ENCODE measurements at places on chromosomes 3 and 15.

DNA sequence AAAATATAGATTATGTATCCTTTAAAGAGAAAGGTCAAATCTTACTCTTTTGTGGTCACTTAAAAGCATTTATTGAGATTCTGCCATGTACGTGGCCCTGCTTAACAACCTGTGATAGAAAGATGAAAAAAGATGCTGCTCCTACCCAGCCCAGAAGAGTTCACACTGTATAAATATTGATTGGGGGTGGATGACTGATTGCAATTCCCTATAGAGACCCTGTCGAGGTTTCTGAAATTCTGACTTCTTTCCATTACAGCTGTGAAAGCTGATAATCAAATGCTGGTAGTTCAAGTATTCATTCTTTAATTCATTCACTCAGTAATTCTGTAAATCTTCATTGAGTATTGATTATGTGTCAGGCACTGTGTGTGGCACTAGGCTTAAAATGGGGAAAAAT is 114.1 kb upstream of the CHL1 start:
- DNase-seq, result no peak

DNA sequence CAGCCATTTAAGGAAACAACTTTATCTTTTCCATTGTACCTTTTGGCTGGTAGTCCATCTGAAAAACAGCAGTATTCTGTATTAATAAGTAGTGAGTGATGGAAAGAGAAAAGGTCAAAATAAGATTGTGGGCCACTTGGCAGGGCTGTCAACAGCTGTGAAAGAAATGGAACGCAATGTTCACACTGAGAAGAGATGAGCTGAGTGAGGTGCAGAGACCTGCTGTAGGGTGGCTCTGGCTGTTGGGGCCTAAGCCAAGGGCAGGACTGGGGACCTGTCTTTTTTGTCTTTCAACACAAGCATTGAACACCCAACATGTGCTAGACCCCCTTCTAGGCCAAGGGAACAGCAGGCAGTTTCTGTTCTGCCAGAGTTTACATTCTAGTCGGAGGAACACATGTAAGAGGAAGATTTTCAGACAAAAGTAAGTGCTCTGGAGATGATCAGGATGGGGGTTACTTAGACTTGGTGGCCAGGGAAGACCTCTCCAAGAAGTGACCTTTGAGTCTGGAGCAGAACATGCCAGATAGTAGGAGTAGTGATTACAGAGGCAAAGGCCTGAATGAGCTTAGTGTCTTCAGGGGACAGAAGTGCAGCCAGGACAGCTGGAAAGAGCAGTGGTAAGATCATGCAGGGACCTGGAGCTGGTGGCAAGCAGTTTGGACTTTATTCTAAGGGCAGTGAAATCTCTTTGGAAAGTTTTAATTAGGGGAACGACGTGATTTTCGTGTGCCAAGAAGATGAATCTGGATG is 29.6 kb downstream of the TSEN2 start:
- no peak for DNase-seq

DNA sequence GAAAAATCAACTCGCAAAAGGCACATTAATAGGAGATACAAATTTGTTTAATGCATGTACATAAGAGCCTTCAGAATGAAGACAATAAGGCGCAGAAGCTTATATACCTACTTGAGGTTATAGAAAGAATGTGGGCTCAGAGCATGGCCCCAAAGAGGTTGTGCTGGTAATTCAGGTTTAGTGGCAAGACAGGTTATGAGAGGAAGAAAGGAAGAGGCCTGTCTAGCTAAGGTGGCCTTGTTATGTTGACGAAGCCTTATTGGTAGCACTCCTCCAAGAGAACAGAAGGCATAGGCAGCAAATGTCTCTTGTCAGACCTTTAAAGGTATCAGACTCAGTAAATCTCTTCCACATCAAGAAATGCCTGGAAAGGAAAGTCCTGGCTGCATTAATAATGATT is 290.8 kb downstream of the MCTP2 start:
- no peak for DNase-seq

DNA sequence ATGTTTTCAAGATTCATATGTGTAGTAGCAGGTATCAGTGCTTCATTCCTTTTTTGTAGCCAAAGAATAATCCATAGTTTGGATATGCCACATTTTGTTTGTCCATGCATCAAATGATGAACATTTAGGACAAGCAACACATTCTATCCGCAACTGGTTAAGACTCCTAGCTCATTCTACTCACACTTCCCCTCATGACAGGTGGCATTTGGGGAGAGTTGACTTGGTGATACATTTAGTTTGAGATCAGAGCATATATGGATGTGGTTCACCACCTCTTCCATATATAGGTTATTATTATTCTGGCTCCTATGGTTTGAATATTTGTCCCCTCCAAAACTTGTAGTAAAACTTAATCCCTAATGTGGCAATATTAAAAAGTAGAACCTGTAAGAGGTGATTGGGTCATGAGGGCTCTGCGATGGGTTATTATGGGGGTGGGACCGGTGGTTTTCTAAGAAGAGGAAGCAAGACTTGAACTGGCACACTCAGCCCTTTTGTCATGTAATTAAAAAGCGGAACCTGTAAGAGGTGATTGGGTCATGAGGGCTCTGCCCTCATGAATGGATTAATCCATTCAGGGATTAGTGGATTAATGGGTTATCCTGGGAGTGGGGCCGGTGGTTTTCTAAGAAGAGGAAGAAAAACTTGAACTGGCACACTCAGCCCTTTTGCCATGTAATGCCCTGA is 75.3 kb upstream of the HRH1 start:
- no peak for DNase-seq

GRCh38 chr15:65939901-65940617 is 70.8 kb downstream of the RAB11A start:
- DNase-seq, result no peak

- DNase-seq, result no peak
Observed at GRCh38 chr3:147361454-147362420, 44.6 kb downstream of the ZIC4 start.

DNA sequence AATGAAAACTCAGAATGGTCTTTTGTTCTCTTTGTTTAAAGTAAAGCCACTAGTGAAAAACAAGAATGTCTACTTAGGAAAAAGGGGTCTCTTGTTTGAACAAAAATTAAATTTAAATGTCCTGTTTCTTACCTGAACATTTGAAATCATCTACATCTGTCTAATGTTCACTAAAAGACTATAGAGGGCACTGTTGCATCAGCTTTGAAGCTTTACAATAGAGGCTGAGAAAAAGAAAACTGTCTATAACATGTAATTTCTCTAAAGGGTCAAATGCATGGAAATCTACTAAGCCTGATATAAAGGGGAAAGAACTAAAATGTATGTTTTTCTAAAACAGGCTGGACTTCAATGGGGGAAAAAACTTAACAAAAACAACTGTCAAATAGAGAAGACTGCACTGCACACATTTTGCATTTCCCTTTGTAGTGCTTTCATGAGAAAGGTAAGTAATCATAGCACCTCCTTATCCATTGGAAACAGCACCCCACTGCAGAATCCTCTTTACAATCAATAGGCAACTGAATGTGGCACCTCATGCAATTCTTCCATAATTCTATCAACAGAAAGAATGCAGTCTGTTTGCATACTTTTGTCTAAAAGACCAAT is 26.3 kb downstream of the DPH6 start:
- peak; percentile 61 for DNase-seq

GRCh38 chr3:99145031-99145430 is 243.5 kb upstream of the DCBLD2 start:
- DNase-seq, result no peak

DNA sequence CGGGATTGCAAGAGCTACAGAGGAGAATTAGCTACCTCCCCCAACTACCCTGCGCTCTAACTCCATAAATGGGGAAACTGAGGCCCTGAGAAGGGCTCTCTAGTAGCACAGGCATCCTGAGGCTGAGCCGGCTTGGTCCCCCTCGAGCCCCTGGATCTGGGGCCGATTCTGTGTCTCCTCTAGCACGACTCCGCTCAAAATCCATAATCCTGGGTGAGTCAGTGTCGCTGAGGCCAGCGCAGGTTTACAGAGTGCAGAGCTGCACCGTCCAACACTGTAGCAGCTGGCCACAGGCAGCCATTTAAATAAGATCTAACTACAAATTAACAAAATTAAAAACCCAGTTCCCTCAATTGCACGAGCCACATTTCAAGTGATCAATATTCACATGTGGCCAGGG is 10.8 kb downstream of the GATA2 start:
- DNase-seq, result no peak

DNA sequence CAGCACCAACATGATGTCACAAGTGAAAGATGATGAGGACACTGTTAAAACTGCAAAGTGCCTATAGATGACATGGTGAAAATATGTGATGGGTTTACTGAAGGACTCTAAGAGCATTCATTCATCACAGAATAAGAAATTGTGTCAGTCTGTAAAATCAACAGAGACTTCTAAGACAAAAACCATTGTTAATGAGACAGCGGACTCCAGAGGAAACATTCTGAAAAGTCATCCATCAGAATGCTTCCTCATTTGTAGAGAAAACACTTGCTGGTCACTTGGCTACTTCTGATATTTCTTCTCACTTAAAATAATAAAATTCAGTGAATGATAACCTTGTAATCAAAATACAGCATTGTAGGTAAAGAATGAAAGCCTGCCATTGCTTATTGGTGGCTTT is 7.3 kb downstream of the PLSCR4 start:
- DNase-seq, result no peak

GRCh38 chr15:55902981-55903380 is 90.4 kb downstream of the NEDD4 start:
- no peak for DNase-seq

DNA sequence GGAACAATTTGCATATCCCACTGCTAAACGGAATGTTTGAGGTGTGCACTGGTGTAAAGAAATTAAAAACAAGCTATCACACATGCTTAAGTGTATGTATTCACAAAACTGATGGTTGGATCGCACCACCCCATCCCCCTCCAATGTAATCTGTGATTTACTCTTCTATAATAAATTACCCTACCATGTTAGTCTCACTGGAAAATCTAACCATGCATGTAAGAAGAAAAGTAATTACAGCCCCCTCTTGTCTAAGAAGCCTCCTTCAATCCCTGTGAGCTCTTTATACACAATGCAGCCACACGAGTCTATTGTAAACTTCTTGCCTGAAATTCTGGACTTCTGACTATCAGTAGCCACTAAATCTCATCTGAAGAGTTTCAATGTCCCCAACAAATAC is 173.6 kb downstream of the ZBTB20 start:
- no peak for DNase-seq

- no peak for DNase-seq
Observed at GRCh38 chr3:16401273-16401672, 112.2 kb downstream of the RFTN1 start.

DNA sequence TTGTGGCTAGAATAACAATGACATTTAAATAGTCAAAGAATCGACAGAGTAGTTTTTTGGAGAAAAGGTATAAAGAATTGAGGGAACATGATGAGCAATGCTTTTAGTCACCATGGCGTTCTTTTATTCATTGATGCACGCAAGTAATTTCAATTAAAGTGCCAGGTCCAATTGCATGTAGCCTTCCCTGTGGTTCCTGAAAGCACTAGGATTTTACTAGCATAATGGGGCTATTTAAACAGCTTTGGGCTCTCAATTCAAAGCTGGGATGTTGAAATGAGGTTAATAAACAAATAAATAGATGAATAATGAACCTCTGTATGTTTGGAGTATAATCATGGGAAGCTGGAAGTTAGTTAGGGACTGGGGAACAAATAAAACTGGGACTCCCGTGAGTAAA is 121.2 kb upstream of the GAP43 start:
- no peak for DNase-seq

- DNase-seq, result no peak
Observed at GRCh38 chr3:114714957-114715460, 421.2 kb downstream of the TIGIT start.

DNA sequence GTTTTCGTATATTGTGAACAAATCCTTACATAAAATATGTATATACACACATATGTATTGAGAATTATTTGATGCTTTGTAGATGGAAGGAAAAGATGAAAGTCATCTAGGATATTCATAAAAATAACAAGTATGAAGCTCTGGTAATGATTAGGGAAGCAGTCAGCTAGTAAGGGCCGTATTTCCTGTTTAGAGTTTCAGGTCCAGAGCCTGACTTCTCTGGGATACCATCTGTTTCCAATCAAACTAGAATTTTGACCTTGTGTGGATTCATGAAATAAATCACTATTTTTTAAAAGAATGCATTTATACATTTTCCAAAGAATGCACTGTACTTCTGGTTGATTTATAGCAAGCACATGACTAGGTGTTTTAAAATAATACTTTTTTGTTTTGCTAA is 156.1 kb upstream of the CGNL1 start:
- no peak for DNase-seq

GRCh38 chr3:161014843-161015749 is 90.1 kb downstream of the B3GALNT1 start:
- DNase-seq, result no peak

- no peak for DNase-seq
Observed at GRCh38 chr3:18344306-18345014, 80.7 kb downstream of the SATB1 start.

GRCh38 chr3:148079370-148079769 is 618.3 kb upstream of the AGTR1 start:
- DNase-seq, result no peak

GRCh38 chr3:10996345-10997013 is 3.9 kb downstream of the SLC6A1 start:
- no peak for DNase-seq

DNA sequence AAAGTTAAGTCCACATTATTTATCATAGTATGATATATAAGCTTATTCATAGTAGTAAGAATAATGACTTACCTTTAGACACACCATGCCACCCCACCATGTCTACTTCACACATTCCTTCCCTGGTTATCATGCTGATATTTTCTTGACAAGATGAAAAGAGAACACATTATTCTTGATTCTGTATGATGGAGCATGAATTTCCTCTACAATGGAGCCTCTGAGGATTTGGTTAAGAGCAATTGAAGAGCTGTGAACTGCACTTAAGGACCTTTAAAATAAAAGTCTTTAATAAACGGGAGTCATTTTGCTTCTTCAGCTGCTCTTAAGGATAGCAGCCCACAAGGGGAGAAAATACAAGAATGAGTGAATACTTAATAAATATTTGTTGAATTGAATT is 226.7 kb downstream of the CADM2 start:
- no peak for DNase-seq

DNA sequence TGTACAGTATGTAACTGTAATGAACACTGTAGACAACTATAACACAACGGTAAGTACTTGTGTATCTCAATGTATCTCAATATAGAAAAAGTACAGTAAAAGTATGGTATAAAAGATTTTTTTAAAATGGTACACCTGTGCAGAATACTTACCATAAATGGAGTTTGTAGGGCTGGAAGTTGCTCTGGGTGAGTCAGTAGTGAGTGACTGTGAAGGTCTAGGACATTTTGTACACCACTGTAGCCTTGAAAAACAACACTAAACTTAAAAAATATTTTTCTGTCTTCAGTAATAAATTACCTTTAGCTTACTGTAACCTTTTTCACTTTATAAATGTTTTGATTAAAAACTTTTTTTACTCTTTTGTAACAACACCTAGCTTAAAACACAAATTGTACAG is 142.9 kb downstream of the ATG7 start:
- no peak for DNase-seq

Measured in CD4-positive, CD25-positive, alpha-beta regulatory T cell (primary cell).